ENCODE measurements at places on chromosomes 5 and 9.

- DNase-seq = no peak
Observed at GRCh38 chr9:131630205-131630831, 85.0 kb downstream of the PRRT1B start.

- no peak for DNase-seq
Observed at GRCh38 chr5:172123269-172123692, 64.7 kb downstream of the STK10 start.

DNA sequence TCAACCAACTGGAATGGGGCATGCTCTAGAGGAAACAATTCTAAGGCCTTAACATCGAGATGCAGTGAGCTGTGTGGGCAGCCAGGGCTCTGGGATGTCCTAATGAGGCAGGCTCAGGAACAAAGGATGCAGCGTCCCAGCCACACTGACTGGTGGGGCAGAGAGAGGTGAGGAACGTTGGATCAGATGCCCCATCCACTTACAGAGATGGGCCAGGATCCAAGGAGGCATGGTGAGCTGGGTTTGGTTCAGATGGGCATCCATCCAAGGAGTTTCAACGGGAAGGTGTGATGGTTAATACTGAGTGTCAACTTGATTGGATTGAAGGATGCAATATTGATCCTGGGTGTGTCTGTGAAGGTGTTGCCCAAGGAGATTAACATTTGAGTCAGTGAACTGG lies 15.5 kb upstream of the MARCHF6 start:
- DNase-seq = no peak

DNA sequence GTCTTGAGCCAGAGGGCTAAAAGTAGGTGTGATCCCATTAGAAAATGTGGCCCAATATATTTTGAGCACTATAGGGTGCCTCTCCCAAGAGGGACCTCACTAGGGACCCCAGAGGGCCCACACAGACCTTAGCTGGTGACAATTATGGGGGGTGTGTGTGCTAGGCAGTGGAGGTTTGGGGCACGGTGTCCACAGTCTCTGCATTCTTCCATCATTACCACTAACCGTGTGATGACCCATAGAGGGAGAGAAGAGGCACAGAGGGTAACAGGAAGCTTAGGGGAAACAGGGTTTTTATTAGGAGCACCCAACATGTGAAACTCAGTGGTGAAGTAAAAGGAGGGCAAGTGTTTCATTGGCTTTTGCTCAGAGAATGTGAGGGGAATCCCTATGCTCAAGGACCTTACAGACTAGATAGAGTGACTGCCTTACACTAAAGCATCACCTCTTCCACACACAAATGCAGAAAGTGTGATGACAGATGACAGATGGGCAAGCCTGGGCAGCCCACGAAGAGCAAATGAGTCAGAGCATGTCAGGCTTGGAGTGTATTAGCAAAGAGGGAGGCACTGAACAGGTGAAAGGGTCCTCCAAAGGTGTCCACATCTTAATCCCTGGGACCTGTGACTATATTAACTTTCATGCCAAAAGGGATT lies 2.5 kb upstream of the ACTL7A start:
- DNase-seq = no peak

DNA sequence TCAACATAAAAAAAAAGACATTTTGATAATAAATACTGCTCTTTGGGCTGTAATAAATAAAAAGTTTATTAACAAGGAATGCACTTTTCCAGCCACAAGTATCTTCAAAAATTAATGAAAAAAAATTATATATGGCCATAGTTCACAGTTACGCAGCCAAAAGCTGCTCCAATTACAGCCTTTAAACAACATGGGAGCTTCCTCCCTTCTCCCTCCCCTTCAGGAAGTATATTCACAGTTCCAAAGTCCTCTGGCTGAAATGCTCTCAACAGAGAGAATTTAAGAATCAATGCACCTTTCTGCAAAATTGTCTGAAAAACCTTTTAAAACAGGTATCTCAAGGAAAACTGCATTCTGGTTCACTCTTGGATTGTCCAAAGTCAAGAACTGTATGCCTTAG lies 5.9 kb downstream of the PLK2 start:
- no peak for DNase-seq

GRCh38 chr5:145981589-145982571 lies 45.5 kb downstream of the SH3RF2 start:
- no peak for DNase-seq

- DNase-seq = no peak
Observed at GRCh38 chr5:69364850-69365249, 4.5 kb downstream of the AK6 start.

DNA sequence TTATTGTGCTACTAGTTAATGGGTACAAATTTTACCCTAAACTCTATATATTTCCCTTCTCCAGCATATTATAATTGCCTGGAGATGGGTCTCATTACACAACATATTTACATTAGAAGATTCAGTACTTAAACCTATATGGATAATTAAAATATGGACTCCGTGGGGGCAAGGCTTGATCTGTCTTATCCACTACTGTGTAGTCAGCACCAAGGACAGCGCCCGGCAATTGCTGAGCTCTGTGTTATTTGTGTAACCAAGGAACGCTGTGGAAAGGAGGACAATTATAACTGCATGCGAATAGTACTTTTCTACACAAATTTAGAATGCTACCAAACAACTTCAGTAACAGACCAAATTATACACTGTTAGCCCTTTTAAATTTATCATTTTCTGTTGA lies 77.7 kb downstream of the DNAH5 start:
- no peak for DNase-seq

DNA sequence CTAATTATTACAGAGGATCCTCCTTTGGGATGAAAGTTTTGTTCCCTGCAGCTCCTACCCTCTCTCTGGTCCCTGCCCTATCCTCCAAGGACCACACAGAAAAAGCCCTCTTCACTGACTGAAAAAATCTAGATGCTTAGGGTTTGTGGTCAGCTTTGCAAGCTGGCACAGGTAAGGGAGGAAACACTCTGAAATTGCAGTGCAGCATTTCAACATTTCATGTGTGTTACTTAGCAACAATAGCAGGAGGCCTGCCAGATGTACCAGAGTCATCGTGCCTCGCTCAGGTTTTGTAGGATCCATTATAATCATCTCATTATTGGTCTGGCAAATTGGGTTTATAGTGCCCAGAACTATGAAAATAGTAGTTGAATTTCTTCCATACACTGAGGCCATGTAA lies 109.5 kb downstream of the PALM2AKAP2 start:
- DNase-seq = no peak

DNA sequence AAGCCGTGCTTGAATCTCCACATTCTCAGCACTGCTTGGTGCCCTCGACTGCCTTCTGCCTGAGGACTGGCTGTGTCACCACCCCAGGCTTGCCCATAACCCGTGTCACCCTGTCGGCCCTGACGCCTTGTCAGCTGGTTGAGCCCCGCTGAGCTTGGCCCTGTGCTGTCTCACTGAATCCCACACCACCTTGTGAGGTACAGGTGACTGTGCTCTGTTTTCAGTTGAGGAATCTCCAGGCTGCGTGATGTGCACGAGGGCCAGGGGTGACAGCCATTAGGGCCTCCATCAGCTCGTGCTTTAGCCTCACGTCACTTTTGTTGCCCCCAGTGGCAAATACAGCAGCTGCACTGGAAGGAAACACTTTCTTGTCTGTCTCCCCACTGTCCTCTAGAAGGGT lies 90.7 kb downstream of the CACNA1B start:
- no peak for DNase-seq

GRCh38 chr5:126852841-126853271 lies 75.9 kb downstream of the LMNB1 start:
- no peak for DNase-seq

DNA sequence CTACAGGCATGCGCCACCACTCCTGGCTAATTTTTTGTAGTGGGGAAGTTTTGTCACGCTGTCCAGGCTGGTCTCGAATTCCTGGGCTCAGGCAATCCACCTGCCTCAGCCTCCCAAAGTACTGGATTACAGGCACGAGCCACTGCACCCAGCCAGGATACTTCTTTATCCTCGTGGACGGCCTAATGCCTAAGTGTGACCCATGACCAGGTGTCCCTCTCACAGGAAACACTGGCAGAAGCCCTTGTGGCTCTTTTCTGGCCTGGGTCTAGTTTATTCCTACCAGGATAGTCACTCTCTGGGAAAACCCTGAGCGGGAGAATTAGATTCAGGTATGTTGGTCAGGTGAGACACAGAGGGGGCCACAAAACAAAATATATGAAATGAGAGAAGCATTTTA lies 90.4 kb downstream of the PJA2 start:
- DNase-seq = no peak

- no peak for DNase-seq
Observed at GRCh38 chr9:120258096-120258495, 321.9 kb downstream of the CDK5RAP2 start.

Measured in HAP-1 (cell line).